ENCODE measurements at places on chromosomes 4 and X. TPM values are rescaled to one million over a fixed set of nuclear protein-coding genes. Genes with fewer than 3 reads are reported as not detected.

Gene MAGEB2
- total RNA-seq = not detected

Gene DCAF12L1
- total RNA-seq = 2.0 TPM

Gene TMEM154
- total RNA-seq = 1.4 TPM

Gene TCEAL6
- not detected for total RNA-seq

Gene ARL9
- total RNA-seq = 2.3 TPM

Gene ERCC6L
- total RNA-seq = 8.7 TPM

Gene RASGEF1B
- total RNA-seq = 1.1 TPM

Gene TLR3
- 21.8 TPM for total RNA-seq

Gene CDKL2
- total RNA-seq = 6.2 TPM

Gene LRIT3
- 0.36 TPM for total RNA-seq

Gene MEPE
- total RNA-seq = not detected

Gene NEUROG2
- not detected for total RNA-seq

Gene TKTL1
- not detected for total RNA-seq

Gene PHOX2B
- total RNA-seq = not detected

Gene MYOZ2
- total RNA-seq = not detected

Gene NPNT
- total RNA-seq = not detected

Gene HTN1
- total RNA-seq = not detected

Gene CLNK
- not detected for total RNA-seq

Gene PPP2R2C
- not detected for total RNA-seq

Gene LRP2BP
- 1.7 TPM for total RNA-seq

Gene DMP1
- total RNA-seq = not detected

Gene ATP1B4
- total RNA-seq = not detected

Gene RXFP1
- not detected for total RNA-seq

Gene ETDA
- not detected for total RNA-seq

Gene SPANXN3
- not detected for total RNA-seq

Gene SPACA5
- not detected for total RNA-seq

Gene ARR3
- not detected for total RNA-seq

Gene IGSF1
- 0.36 TPM for total RNA-seq

Gene PABPC1L2B
- not detected for total RNA-seq

Gene RHOXF2B
- total RNA-seq = not detected

Gene SSX2
- not detected for total RNA-seq
